Kidney (tissue), 22 donors: ENCODE measurements at places on chromosomes 7 and 10.

DNA sequence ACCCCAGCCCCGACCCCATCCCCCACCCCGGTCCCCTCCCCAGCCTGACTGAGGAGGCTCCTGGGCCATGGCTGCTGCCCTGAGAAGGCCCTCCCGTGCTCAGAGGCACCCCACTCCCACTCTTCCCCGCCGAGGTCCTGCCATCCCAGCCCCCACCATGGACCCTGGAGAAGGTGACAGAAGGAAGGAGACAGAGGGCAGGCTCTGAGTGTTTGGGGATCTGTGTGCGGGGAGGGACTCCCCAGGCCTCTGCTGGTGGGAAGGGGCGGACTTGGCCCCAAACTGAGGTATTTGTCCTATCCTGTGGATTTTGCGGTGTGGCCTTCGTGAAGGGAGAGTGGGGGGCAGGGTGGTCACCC, 53.4 kb downstream of the PWWP2B start:
- no peak for DNase-seq

GRCh38 chr7:33788531-33788930, 116.8 kb upstream of the BMPER start:
- no peak for DNase-seq

DNA sequence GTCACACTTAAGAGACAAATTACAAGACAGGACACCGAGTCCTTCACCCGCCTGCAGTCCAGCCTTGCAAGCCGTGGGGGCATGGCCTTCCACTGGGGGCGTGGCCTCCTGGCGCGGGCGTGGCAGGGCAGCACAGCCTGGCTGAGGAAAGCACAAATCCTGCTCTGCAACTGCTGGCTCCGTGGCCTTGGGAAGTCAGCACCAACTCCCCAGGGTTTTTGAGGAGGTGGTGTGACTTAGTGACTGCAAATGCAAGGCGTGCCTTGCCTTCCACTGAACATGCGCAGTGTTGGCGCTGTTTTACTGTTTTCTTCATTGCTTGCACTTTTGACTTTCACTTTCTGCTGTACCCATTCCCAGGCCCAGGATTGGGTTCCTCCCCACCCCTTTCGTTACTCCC, 12.9 kb upstream of the BMS1 start:
- DNase-seq = no peak

- DNase-seq = peak; percentile 92
Observed at GRCh38 chr10:29618341-29619171, 16.2 kb downstream of the SVIL start.
